ENCODE measurements at places on chromosomes 4 and X. TPM values are rescaled to one million over a fixed set of nuclear protein-coding genes. Genes with fewer than 3 reads are reported as not detected.

The CXCL3 gene
- not detected for total RNA-seq

The SUPT20HL1 gene
- not detected for total RNA-seq

The DCAF8L2 gene
- total RNA-seq = not detected

The FGA gene
- not detected for total RNA-seq

The TAF1 gene
- 47.2 TPM for total RNA-seq

The SMIM10 gene
- 0.49 TPM for total RNA-seq

The PDLIM3 gene
- not detected for total RNA-seq

The PNPLA4 gene
- 4.4 TPM for total RNA-seq

The SUV39H1 gene
- 21.7 TPM for total RNA-seq

The UNC5C gene
- not detected for total RNA-seq

The EMD gene
- total RNA-seq = 60.2 TPM

The RASGEF1B gene
- 1.6 TPM for total RNA-seq

The RXFP1 gene
- total RNA-seq = not detected

The GPC3 gene
- total RNA-seq = 0.07 TPM

The RIBC1 gene
- 0.59 TPM for total RNA-seq

The ENPEP gene
- 1.1 TPM for total RNA-seq

The PNMA5 gene
- 0.37 TPM for total RNA-seq

The KLF8 gene
- total RNA-seq = 13.5 TPM

The CT45A2 gene
- not detected for total RNA-seq

The RAI2 gene
- total RNA-seq = 0.12 TPM

The TRIM60 gene
- total RNA-seq = not detected

The OPRPN gene
- not detected for total RNA-seq

The HGFAC gene
- not detected for total RNA-seq

The TLL1 gene
- total RNA-seq = 0.05 TPM

The CLGN gene
- not detected for total RNA-seq

The AR gene
- 0.02 TPM for total RNA-seq

The CSAG2 gene
- total RNA-seq = not detected

The FRMD7 gene
- not detected for total RNA-seq

The TMPRSS11B gene
- total RNA-seq = not detected

The GPM6B gene
- total RNA-seq = not detected

The LONRF3 gene
- total RNA-seq = 0.32 TPM

The MND1 gene
- 8.2 TPM for total RNA-seq

The TLR6 gene
- 6.7 TPM for total RNA-seq

The ASB12 gene
- total RNA-seq = not detected

The GYPA gene
- total RNA-seq = not detected

The CDS1 gene
- 0.05 TPM for total RNA-seq

The RPL36A gene
- 107 TPM for total RNA-seq

The NAP1L2 gene
- total RNA-seq = 2.3 TPM

The RHOXF2 gene
- not detected for total RNA-seq

The NAA11 gene
- total RNA-seq = not detected

The POU3F4 gene
- total RNA-seq = not detected

The ARR3 gene
- not detected for total RNA-seq

The RNF4 gene
- total RNA-seq = 102 TPM

The CCSER1 gene
- total RNA-seq = not detected

The STPG2 gene
- not detected for total RNA-seq

The PRKG2 gene
- 0.27 TPM for total RNA-seq

The RBM46 gene
- total RNA-seq = not detected

The TCEAL3 gene
- 0.49 TPM for total RNA-seq

The RAB33A gene
- 24.7 TPM for total RNA-seq

The FAAH2 gene
- 16.1 TPM for total RNA-seq

The RHOH gene
- total RNA-seq = 150 TPM

The ITM2A gene
- total RNA-seq = 131 TPM

The RBMXL3 gene
- not detected for total RNA-seq

The COX7B2 gene
- total RNA-seq = not detected

The TCEAL1 gene
- total RNA-seq = 2.4 TPM

The TMSB15C gene
- 4.6 TPM for total RNA-seq

The FBXO8 gene
- 20.0 TPM for total RNA-seq
